ENCODE measurements at places on chromosomes 12 and 14.
A peak's percentile ranks its signal among the peaks of the same experiment; 100 is the strongest.

- peak; percentile 69 for DNase-seq
Observed at GRCh38 chr12:120759591-120760348, 34.1 kb downstream of the ACADS start.

DNA sequence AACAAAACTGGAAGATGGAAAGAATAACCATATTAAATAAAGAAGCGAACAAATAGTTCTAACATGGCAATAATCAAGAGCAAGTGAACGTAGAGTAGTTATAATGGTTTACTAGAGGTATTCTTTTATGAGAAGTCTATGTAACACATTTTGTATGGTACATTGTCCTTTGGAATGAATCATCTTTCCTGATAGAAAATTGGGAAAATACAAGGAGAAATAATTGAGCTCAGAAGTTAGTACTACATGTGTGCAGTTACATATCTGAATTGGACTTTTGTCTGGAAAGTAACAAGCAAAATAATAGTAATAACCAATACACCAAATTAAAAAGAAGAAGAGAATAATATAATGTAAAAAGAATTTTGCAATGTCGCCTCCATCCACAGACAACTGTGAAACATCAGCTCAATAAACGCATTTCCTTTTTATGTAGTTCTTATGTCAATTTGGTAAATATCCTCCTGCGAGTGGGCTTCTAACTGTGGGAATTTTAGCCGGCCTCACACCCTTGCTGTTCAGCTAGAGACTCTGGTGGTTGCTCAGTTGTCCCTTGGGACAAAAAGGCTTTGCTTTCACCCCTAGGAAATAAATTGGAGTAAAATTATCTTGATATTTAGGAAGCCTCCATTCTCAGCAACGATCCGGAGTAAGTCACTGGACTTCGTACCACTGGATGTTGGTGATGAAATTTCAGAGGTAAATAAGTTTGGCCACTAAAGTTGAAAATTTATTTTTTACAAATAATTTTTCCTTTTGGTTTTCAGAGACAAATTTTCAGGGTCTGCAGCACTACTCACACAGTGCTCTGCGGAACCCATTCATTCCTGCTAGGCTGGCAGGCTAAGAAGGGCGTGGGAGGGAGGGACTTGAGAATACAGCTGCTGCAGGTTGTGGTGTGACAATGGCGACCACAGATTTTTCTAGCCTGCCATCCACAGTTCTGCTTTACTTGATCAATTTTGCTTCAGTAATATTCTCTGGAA is 1.1 kb upstream of the TUBA1A start:
- peak; percentile 75 for DNase-seq

DNA sequence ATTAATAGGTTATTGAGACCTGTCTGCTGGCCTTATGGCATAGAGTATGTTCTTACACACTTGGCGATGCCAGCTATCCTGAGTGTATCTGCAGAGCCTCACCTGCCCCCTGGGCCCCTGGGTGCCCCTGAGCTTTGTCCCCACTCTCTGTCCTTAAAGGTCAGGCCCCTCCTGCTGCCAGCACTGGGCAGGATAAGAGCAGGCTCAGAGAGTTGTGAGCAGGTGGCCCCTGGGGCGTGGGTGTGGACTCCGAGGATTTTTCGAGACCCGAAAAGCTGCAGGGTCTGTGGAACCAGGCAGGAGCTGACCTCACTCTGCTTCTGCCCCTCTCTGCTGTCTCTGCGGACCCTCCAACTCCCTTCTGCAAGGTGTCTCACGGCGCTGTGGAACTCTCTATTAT is 8.2 kb downstream of the HIP1R start:
- no peak for DNase-seq

DNA sequence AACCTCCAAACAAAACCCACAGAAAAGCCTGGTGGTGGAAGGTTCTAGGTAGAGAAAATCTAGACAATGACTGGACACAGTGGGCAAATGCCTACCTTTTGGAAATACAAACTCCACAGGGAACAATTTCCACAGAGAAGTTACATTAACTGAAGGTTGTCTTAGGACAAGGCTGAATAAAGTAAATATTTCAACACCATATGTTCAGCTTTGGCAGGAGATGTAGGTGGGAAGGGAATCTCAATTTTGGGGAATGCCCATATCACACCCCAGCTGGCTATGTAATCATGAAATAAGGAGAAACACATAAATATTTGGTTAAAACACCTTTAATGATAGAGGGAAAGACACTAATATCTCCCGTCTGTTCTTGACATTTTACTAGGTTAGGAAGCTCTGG is 5.4 kb downstream of the SALL2 start:
- DNase-seq, result no peak

- no peak for DNase-seq
Observed at GRCh38 chr12:18700271-18700670, 37.5 kb downstream of the PLCZ1 start.

GRCh38 chr14:22255017-22255950 is 333.7 kb downstream of the DAD1 start:
- no peak for DNase-seq

- DNase-seq, result no peak
Observed at GRCh38 chr12:27081668-27082111, 688 bp downstream of the C12orf71 start.

DNA sequence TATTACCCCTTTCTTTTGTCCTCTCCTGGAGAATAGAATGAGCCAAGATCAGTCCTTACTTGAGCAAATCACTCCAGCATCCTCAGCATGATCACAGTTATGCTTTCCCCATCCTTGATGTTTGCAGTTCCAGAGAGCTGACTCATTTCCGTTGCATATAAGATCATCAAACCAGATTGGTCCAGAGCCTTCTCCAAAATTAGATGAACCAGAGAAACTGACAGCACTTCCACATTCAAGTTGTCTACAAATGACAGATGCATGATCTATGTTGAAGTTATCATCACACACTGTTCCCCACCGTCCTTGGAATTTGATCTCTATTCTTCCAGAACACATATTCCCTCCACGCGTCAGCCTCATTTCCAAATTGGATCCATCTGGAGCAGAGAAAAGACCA is 4.8 kb downstream of the CD163 start:
- DNase-seq, result no peak

DNA sequence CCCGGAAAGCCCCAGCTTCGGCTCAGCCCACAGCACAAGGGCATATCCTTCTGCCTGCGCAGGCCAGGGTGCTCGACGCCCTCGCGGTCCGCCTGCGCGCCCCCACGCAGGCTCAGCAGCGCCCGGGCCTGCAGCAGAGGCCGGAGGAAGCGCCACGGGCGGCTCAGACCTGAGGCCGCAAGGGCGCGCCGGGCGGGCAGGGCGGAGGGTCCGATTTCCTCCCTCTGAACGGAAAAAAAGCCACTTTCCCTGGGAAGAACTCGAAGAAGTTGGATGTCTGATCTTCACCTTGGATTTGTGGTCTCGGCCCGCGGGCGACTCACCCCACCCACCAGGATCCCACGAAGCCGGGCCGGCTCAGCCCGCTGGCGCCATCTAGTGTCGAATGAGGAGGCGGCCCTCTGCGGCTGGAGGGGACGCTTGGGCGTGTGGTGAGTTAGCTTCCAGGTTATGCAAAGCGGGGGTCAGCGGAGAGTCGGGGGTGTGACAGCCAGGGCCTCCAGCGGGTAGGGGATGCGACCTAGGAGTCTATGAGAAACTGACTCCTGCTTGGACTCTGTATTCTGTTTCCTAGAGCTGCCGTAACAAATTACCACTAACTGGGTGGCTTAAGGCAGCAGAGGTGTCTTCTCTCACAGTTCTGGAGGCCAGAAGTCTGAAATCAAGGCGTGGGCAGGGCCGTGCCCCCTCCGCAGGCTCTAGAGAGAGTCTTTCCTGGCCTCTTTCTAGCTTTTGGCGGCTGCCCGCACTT is 40.0 kb upstream of the SRSF5 start:
- peak; percentile 56 for DNase-seq

GRCh38 chr14:70278281-70278680 is 81.2 kb downstream of the COX16 start:
- no peak for DNase-seq

DNA sequence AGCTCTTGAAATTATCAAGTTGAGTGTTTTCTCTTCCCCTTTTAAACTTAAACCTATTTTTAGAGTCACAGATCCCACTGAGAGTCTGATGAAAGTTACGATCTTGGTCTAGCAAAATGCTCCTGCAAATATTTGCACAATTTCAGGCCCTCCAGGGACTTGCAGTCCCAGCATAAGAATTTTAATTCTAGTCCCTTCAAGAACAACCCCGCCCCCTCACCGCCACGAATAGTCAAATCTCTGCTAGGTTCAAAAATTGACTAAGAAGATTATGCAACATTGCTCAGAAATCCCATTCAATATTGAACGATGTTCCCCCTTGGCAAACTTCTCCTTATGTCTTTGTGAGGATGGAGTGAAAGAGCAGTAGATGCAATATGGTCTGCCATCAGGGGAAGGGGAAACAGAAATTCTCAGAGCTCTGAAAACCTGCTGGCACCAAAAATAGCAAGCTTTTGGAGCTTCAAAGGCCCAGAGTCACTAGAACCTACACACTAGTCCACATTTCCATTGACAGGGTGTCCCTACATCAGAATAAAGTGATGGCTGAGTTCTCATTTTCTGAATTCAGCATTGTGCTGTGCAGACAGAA is 127.5 kb upstream of the CCDC175 start:
- no peak for DNase-seq

DNA sequence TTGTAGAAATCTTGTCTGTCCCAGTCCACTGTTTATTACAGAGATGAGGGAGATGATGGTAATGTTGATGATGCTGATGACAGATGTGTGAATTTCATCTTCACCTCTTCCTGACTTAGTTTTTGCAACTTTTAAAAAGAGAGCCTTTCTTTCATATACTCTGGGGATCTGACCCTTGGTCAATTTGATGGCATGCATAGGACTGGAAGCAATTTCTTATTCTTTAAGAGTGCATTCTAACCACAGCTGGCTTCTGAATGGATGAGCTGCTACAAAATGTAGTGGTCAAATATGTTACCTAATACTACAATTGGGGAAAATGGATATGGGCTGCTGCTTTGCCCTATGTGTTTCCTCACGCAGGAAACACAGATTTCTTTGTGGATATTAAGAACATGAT is 80.8 kb downstream of the MYRFL start:
- no peak for DNase-seq
